ENCODE measurements at places on chromosomes 2 and 18.
A peak's percentile ranks its signal among the peaks of the same experiment; 100 is the strongest.

DNA sequence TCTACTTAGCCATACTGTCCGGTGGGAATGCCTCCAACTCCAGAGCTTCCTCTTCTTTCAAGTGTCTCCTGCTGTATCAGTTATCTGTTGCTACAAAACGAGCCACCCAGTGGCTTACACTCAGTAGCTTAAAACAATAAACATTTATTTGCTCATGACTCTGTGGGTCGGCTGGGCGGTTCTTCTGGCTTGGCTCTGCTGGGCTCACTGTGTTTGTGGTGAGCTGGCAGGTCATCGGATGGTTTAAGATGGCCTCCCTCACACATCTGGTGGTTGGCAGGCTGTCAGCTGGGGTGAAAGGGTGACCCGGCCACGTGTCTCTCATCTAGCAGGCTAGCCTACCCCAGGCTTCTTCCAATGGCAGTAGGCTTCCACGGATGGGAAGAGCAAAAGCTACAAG lies 122.4 kb upstream of the SLC1A4 start:
- no peak for DNase-seq

DNA sequence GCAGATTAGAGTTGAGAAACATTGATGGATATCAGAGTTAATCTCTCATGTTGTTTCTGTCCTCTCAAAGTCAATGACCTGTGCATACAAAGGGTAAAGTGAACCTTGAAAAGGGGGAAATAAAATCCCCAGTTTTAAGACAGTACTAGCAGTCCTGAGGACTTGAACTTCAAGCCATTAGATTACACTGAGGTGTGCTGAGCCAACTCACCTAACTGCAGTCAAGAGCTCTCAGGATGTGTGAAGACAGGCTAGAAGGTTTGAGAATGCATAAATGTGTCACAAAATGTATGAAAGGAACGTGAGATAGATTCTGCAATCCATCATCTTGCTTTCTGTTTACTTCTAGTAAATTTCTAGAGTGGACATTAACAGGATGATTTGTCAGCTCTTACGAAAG lies 35.5 kb downstream of the DOCK10 start:
- peak; percentile 14 for DNase-seq

- no peak for DNase-seq
These were observed 1464.7 kb upstream of the ZEB2 start for GRCh38 chr2:145984580-145984979.

DNA sequence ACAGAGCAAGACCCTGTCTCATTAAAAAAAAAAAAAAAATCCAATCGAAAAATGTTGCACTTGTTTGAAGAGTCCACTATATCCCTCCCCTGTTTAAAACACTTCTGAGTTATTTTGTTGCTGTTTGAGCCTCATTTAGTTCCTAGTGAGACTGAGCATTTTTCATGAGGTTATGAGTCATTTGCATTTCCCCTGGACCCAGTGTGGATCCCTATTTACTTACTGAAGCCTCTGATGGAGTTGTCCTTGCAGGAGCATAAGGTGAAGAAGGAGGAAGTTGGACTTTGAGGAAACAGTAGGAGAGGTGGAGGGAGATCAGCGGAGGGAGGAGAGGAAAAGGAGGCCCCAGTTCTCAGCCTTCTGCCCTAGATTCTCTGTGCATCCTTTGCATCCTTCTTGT lies 5.1 kb downstream of the CXCR1 start:
- no peak for DNase-seq

DNA sequence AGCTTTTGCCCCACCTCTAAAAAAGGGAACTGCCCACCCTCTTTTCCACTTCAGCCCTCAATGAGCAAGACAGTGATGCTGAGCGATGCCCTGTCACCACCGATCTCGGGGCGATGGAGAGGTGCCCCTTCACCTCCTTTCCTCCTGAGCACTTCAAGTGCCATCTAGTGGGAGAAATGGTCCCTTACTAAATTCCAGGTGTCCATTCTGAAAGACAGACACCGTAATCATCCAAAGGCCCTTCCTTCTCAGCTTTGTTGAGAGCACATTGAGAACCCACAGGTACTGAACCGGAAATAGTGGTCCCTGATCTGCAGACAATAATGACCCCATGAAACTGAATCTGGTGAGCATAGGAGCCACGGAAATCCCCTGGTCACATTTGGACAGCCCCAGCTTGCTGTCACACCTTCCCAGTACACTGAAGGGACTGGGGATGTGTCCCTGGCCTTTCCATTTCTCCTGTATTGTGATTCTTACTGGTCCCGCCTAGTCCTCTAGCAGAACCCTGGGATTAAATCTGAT lies 38.5 kb downstream of the KCTD18 start:
- no peak for DNase-seq

- no peak for DNase-seq
These were observed 10.6 kb downstream of the CDK15 start for GRCh38 chr2:201816657-201817575.

DNA sequence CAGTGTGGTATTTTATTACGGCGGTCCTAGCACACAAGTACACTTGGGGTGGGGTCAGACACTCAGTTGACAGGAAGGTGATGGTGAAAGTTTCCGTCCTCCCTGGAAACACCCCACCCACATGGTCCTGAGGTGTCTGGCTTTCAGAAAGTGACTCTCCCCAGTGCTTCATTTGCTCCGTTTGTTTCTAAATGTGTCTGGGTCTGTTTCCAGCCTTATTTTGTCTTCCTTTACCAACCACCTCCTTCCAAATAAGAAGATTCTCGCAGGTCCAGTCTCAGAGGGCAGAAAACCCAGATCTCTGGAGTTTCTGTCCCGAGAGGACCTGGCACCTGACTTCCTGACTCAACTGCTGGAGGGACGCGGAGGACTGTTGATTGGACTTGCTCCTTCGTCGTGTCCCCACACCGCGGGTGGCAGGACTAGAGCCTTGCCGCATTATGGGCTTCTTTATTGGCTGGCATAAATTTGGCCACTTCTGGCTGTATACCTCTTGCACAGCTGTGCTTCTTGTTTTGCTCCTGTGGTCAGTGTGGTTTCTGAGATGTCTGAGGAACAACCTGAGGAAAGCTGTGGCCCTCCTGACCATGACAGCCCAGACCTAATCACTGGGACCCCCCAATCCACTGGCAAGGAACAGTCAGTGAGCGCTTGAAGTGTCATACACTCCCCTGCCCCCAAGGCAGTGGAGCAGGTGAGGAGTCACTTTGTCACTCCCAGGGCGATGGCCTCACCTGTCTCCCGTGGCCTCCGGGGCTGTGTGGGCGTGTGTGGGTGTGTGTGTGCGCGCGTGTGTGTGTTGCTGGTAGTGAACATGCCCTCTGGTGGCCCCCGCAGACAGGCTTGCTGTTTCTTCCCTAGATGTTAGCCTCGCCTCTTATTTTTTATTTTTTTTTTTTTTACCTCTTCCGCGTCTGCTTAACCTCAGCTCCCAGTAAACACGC lies 45.6 kb downstream of the MEX3C start:
- no peak for DNase-seq

GRCh38 chr2:85665264-85665937 lies 2.6 kb downstream of the SFTPB start:
- no peak for DNase-seq

- DNase-seq: no peak
These were observed 638 bp downstream of the RPS7 start for GRCh38 chr2:3575534-3576262.

All from NK-92 treated with Interleukin-12 subunit alpha and Interleukin-12 subunit beta, amount 100 ng/mL, for 24 hours (cell line).